Stimulated activated CD4-positive, alpha-beta T cell treated with anti-CD3 and anti-CD28 coated beads, Interleukin-4, amount 100 ng/mL, for 48 hours (primary cell): ENCODE measurements at places on chromosomes 3 and 15.

DNA sequence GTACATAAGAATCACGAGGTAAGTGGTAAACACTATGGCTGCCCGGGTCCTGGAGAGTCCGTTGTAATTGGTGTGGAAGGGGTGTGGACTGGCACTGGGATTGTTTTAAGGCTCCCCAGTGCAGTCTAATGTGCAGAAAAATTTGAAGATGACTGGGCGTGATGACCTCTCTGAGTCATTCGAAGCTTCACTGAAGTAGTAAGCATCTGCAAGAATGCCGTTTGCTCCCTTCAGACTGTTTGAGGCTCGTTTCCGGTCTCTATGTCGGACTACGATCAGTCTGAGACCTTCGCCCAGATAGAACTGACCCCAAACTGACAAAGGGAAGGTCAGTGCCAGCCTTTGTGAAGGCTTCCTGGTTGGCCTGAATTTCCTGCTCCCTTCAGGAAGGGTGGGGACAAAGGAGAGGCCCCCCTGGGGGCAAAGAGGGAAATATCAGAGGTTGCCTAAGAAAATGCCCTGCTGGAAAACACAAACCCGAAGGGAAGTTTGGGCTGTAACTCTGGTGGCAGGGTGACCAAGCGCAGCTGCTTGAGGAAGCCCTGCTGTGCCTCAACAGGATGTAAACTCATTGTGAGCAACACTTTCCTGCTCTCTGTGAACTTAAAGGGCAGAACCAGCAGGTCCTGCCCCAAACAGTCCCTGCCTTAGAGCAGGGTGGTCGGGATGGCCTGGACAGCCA lies 34.6 kb downstream of the BTD start:
- no peak for DNase-seq

DNA sequence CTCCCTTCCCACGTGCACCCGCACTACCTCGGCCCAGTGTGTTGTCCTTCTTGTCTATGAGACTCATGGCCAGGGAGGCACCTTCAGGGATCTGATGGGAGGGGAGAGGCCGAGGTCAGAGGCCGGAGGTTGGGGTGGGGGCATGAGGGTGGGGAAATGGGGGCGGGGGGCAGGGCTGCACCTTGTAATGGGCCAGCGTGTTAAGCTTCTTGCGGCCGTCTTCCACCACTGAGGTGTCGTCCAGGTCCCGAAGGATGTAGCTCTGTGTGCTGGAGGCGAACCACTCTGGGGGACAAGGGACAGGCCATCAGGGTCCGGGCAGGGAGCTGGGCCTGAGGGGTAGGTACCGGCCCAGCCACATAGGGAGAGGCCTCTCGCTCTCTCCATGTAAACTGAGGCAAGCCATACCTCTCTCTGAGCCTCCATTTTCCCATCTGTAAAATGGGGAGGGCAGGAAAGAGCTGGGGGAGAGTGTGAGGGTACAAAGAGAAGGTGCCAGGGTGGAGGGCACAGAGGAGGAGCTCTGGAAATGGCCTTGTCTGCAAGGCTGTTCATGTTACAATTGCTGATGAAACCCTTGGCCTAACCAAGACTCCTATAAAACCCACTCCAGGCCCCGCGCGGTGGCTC lies 18.8 kb downstream of the H1-8 start:
- DNase-seq: no peak

- DNase-seq: no peak
Measured at GRCh38 chr3:54817628-54818027, 110.2 kb downstream of the LRTM1 start.

- DNase-seq: no peak
Measured at GRCh38 chr3:112390783-112391641, 58.1 kb downstream of the CD200 start.

GRCh38 chr3:144229953-144230352 lies 258.3 kb downstream of the DIPK2A start:
- no peak for DNase-seq

GRCh38 chr15:59268852-59269407 lies 62.3 kb downstream of the LDHAL6B start:
- no peak for DNase-seq

DNA sequence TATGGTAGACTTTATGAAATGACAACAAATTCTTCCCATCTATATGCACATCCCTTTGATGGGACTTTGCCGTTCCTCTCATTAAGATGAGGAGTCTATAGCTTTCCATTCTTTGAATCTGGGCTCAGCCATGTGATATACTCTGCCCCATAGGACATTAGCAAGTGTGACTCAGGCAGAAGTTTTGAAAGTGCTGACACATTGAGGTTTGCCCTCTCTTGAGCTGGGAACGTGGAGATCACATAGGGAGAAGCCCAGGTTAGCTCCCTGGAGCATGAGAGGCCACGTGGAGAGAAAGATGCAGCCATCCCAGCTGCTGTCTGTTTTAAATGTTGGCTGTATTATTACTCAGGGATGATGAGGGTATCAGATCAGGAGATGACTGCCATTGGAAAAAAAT lies 67.7 kb upstream of the OXTR start:
- no peak for DNase-seq

DNA sequence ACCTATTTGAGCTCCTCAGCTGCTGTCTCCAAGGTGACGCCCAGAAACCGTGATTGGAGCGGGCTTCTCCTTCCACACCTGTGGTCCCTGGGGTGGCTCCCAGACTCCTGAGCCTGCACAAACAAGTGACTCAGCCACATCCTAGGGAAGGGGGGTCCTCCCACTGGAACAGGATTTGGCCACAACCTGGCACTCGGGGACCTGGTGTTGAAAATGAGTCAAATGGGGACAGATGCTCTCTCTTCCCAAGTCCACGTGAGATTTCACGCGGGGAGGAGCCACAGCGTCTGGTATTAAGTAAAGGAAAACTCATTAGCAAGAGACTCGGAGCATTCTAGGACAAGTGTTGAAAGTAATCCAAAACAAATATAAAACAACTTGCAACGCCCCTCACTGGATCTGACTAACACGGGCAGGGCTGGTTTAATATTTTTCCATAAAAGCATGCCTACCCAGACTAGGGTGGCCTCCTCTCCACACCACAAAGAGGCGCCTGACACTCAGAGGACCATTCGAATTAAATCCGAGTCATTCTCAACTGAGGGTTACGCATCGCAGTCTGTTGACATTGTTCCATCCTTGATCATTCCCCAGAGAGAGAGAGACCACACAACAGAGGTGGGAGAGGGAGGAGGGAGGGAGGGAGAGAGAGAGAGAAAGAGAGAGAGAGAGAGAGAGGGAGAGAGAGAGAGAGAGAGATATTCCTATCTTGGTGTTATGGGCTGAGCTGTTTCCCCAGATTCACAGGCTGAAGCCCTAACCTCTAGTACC lies 74.4 kb downstream of the MGLL start:
- no peak for DNase-seq

- DNase-seq: no peak
Measured at GRCh38 chr3:15726043-15726442, 71.7 kb downstream of the ANKRD28 start.

DNA sequence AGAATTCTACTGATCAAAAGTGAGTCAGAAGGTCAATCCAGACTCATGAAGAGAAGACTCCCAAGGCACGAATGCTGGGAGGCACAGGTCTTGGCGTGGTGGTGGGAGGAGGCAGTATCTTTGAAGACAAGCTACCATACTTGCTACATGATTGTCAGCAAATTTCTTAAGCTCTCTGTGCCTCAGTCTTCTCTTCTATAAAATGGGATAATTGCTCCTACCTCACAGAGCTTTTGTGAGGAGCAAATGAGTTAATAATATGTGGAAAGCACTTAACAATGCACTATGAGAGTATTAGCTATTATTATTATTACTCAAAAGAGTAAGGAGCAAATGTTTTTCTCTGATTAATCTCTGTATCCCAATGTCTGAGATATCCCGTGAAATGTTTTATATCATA lies 36.2 kb downstream of the EHD4 start:
- no peak for DNase-seq

DNA sequence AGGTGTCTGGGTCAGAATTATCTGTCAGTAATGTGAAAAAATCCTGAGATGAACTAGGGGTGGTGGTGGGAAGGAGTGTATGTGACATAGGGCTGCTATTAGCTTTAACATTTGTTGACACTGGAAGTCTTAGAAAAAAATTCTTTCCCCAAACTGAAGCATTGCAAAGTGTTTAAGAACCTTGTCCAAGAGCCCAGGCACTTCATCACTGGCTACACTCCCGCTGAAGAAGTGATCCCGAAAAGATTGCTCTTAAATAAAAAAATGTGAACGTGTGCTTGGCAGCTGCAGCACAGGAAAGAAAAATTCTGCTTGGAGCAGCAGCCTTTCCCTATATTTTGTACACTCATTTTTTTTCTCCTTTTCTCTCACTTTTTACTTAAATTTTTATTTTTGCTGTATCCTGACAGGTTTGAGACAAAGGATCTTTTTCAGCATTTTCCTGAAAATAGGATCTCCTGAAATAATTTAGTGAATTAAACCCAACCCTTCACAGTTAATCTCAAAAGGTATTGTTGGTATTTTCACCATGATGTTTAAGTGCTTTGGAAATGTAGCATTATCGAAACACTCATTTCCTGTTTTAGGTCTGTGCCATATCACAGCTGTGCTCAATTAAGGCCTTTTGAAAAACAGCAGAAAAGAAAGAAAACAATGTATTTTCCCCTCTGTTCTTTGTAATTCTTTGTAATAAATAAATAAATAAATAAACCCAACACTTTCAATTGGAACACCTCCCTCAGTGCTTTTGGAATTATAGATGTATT lies 477.6 kb downstream of the ZNF385D start:
- DNase-seq: no peak

GRCh38 chr15:58864602-58865424 lies 68.7 kb downstream of the SLTM start:
- no peak for DNase-seq

DNA sequence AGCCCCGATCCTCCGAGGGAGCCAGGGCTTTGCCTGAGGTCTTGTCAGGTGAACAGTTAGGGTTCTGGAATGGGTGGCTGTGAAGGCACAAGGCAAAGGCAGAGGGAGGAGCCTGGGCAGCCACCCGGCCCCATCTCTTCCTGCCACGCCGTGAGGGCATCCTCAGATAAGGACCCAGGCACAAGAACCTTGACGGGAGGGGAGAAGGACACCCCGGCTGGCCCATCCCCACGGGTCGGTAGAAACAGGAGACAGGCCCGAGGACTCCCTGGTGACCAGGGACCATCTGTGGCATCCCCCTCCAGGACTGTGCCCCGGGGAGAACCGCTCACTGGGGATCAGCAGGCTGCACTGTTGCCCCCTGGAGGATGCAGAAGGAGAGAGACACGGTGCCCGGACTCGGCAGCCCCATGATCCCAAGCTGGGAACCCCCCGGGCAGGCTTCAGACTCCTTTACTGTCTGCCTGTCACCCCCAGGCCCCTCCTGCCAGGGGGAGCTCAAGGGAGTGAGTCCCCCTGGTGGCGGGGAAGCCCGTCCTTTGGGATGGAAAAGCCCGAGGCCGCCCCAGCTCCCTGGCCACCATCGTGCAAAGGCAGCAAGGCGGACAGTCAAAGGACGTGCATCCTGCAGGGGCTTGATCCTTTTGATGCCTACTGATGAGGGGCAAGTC lies 12.3 kb upstream of the PCSK6 start:
- peak; percentile 48 for DNase-seq

- no peak for DNase-seq
Measured at GRCh38 chr15:45126535-45127158, 3.0 kb downstream of the DUOXA1 start.

GRCh38 chr3:24351779-24352469 lies 142.7 kb downstream of the THRB start:
- DNase-seq: no peak

- DNase-seq: no peak
Measured at GRCh38 chr3:71217640-71218222, 365.8 kb downstream of the FOXP1 start.

DNA sequence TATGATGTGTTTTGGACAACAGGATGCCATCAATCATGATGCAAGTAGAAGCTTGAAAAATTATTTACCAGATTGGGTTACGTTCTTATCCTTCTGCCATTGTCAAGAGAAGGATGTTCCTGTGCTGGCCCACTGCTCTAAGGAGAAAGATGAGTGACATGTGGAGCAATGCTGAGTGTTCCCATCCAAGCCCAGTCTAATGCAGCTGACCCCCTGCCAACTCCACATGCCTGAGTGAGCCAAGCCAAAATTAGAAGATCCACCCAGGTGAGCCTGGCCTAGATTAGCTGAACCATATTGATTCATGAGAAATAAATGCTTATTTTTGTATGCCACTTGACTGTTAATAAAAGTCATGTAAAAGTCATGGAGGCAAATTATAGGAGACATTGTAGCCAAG lies 446.5 kb downstream of the CNTN3 start:
- DNase-seq: no peak

GRCh38 chr3:183564046-183564445 lies 8.5 kb upstream of the KLHL6 start:
- no peak for DNase-seq

DNA sequence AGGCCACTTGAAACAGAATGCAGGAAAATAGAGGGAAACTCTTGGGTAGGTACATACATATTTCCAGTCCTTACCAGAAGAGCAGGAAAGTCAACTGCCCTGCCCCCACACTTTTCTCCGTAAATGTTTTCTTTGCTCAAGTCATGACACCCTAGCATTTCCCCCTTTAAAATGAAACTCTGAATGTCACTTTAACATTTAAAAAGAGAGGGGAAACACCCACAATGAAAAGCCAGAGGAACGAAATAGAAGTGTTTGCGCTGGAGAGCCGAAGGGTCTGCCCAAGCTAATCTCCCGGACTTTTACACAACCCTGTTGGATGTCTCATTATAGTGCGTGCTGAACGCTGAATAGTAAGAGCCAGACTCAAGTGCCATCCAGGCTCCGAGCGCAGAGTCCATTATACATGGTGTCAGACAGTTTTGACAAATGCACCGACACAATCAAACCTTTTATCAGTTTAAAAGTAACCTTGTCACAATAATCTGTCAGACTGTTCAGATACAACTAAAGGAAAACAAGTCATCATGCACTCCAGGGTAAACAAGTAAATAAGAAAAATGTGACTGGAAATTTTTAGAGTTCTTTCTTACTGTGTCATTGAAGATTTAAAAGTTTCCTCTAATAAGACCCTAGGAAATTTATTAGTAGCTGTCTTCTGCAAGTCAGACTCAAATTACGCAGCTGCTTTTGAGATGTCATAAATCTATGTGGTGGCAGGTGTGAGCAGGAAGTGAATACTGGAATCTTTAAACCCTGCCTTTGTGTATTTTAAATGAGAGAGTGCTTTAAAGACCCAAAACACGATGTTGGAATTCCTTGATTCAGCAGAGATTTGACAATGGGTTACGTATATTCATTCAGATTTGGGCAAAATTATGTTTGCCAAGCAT lies 159.8 kb downstream of the RBMS3 start:
- DNase-seq: no peak

DNA sequence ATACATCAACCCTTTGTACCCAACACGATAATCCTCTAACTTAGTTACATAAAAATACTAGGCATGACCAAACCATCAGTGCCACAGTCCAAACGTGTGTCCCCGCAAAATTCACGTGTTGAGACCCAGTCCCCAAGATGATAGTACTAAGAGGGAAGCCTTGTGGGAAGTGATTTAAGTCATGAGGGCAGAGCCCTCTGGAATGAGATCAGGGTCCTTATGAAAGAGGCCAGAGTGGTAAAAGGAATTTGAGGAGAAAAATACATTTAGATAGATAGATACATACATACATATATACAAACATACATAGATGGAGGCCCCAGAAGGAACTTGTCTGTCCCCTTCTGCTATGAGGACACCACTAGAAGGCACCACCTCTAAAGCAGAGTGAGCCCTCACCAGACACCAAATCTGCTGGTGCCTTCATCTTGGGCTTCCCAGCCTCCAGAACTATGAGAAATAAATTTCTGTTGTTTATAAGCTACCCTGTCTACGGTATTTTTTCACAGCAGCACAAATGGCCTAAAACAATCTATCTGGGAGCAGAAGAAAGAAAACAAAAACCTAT lies 8.0 kb downstream of the TBC1D2B start:
- no peak for DNase-seq
